ENCODE measurements at places on chromosomes 6 and 20. TPM values are rescaled to one million over a fixed set of nuclear protein-coding genes. Genes with fewer than 3 reads are reported as not detected.

ECT2L gene
- 0.27 TPM for polyA plus RNA-seq

OR5V1 gene
- polyA plus RNA-seq: not detected

RGS17 gene
- polyA plus RNA-seq: not detected

CCN5 gene
- polyA plus RNA-seq: not detected

NOTCH4 gene
- polyA plus RNA-seq: 0.32 TPM

ASIP gene
- not detected for polyA plus RNA-seq

COX4I2 gene
- not detected for polyA plus RNA-seq

LGSN gene
- not detected for polyA plus RNA-seq

CLPSL1 gene
- not detected for polyA plus RNA-seq

DEFB132 gene
- polyA plus RNA-seq: not detected

HRH3 gene
- not detected for polyA plus RNA-seq

APOM gene
- 3.8 TPM for polyA plus RNA-seq

CD24 gene
- 0.15 TPM for polyA plus RNA-seq

CBLN4 gene
- polyA plus RNA-seq: not detected
